ENCODE measurements at places on chromosomes 1 and 21.
A peak's percentile ranks its signal among the peaks of the same experiment; 100 is the strongest.

DNA sequence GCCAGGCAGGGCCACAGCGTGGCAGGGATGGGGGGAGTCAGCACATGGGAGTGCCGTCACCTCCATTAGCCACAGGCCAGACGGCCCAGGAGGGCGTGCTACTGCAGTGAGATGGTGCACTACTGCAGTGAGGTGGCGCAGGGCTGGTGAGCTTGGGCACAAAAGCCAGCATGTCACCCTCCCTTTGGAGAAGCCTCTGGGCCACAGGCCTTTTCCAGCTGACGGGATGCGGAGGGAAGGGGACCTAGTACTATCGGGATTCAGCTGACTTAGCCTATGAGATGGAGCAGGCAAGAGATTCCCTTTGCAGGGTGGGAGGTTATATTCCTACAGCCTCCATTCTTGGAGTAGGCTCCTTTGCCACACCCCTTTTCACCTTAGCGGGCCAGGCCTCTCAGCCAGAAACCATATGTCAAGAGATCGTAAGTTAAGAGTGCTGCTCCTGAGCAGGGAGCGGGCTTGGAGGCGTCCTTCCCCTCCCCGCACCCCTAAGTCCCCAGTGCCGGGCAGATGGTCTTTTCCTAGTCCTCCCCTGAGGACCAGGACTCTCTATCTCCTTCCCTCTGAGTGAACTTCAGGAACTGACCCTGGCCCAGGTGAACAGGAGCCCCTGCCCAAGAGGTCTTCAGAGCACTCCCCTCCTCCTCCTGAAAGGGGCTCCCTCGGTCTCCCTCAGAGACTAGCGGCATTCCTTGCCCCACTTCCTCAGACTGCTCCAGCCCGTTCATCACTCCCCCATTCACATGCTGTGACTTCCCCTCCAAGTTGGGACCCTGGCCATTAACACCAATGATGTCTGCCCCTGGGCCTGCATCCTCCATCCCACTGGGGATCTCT lies 8.2 kb downstream of the NES start:
- DNase-seq = no peak

GRCh38 chr1:152515434-152515783 lies 1.1 kb downstream of the CRCT1 start:
- DNase-seq = no peak

- DNase-seq = no peak
Observed at GRCh38 chr1:14600405-14601112, 2.1 kb downstream of the KAZN start.

GRCh38 chr21:18951271-18952038 lies 547.9 kb upstream of the TMPRSS15 start:
- no peak for DNase-seq

GRCh38 chr1:23979387-23979880 lies 693 bp downstream of the SRSF10 start:
- DNase-seq = no peak

GRCh38 chr1:91579658-91580228 lies 79.1 kb downstream of the CDC7 start:
- DNase-seq = no peak

DNA sequence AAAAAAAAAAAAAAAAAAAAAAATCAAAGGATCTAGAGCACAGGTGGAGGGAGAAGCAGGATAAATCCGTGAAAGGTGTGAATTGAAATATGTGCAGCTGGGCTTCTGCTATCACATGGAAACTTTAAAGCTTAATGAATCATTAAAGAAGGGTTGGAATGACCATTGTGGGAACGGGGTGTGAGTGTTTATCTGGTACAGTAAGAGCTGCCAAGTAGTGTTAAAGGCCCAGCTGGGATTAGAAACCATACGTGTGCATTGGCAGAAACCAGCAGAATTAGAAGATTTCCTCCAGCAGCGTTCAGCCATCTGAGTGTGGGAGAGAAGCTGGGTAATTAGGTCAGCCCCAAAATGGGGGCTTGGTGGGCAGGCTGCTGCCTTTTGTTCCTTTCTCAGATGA lies 13.5 kb downstream of the FALEC start:
- DNase-seq = no peak

GRCh38 chr1:224300346-224300745 lies 29.6 kb downstream of the NVL start:
- DNase-seq = no peak

DNA sequence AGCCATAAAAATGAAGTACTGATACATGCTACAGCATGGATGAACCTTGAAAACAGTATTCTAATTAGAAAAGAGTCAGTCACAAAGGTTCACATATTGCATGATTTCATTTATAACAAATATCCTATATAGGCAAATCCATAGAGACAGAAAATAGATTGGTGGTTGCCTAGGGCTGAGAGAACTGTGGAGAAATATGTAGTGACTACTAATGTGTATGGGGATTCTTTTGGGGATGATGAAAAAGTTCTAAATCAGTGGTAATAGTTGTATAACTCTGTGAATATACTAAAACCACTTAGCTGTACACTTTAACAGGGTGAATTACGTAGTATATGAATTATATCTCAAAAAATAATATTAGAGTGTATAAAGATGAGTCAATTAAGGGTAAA lies 45.8 kb downstream of the RNF115 start:
- no peak for DNase-seq

GRCh38 chr1:79679916-79680315 lies 673.4 kb upstream of the ADGRL4 start:
- DNase-seq = no peak

DNA sequence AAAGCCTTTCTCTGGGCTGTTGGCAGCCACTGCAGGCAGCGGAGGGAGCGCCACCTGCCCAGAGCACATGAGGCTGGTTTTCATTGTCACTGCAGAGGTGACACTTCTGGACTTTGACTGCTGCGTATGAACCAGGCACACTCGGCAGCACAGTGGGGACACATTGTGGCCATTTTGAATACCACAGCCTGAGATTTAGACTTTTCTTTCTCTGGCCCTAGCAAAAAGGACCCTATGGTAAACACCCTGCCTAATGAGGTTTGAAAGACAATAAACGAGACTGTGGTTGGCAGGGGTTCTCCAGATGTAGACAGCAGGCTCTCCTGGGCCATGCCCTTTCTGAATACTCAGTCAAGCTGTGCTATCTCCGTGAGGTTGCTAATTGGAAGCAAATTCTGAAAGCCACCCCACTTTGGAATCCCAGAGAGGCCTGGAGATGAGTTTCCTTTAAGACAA lies 12.0 kb upstream of the KCNE2 start:
- peak; percentile 12 for DNase-seq

- DNase-seq = no peak
Observed at GRCh38 chr1:203519053-203519840, 25.3 kb downstream of the OPTC start.

GRCh38 chr1:67834246-67834877 lies 1.1 kb upstream of the GNG12 start:
- DNase-seq = no peak

GRCh38 chr1:34360574-34360973 lies 183.9 kb downstream of the C1orf94 start:
- DNase-seq = no peak

DNA sequence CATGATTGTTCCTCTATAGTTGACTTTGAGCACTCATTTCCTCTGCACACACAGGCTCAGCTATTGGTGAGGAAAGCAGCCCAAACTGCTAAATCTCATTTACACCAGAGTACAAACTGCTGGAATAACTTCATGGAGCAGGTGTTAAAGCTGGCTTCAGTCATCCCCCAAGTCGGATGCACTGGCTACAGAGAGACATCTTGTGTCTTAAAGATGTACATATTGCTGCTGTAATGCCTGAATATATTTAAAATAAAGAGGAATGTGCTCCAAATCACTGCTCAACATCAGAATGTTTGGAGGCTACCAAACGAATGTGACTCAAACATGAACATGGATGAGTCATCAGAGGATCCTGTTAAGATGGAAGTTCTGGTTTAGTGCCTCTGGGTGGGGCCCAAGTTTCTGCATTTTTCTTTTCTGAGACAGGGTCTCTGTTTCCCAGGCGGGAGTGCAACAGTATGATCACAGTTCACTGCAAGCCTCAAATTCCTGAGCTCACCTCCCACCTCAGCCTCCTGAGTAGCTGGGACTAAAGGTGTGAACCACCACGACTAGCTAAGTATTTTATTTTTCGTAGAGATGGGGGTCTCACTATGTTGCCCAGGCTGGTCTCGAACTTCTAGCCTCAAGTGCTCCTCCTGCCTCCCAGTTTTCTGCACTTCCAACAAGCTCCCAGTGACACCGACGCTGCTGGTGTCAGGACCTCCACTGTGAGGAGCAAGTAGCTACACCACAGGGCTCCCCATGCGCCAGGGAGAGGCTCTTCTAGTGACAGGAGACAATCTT lies 79.0 kb upstream of the KRTAP19-8 start:
- DNase-seq = no peak

- DNase-seq = peak; percentile 39
Observed at GRCh38 chr1:28208818-28209441, 23.9 kb downstream of the DNAJC8 start.

DNA sequence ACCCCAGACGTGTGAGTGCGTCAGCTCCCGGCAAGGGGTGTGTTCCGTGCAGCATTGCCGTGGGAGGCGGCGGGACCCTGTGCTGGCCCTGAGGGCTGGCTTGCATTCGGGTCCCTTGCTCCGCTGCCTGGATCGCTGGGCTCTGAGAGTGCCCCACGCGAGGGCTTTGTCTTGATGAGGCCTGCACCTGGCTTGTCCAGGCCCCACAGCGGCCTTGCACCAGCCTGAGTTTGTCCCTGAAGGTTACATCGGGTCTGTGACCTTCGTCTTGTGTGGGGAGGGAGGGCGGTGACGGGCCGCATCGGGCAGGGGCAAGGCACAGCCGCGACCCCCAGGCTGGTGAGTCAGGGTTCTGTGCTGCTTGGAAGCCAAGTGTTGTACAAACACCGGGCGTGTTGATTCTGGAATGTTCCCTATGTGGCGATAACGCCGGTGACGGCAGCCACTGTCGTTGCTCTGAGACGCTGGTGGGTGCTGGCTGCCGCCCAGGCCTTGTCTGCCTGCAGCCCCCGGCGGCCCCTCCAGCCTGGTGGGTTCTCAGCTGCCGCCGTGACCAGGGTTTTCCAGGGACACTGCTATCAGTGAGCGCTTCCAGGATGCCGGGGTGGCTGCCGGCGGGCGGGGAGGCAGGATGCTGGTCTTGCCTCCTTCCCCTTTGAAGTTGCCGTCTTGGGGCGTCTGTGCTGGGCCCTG lies 42.9 kb downstream of the SLX9 start:
- no peak for DNase-seq

All from stimulated activated CD4-positive, alpha-beta T cell treated with anti-CD3 and anti-CD28 coated beads, Interleukin-2, amount 100 ng/mL, for 48 hours (primary cell).